ENCODE measurements at places on chromosomes 4 and X.

DNA sequence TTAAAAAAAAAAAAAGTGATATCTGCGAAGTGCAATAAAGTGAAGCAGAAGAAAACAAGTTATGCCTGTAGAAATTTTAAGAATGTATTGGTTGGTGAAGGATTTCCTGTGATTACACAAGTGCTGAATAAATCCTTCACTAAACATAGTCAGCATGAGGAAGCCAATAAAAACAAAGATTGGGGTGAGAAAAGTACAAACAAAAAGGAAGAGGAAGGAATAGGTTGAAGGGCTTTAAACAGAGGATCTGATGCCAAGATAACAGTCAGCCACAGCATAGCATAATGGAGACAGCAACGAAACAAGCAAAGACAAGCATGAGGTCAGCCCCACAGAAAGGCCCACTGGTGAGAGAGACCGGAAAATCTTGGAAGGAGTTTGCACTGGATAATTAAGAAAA lies 372.2 kb downstream of the ADAM29 start:
- DNase-seq, result no peak

DNA sequence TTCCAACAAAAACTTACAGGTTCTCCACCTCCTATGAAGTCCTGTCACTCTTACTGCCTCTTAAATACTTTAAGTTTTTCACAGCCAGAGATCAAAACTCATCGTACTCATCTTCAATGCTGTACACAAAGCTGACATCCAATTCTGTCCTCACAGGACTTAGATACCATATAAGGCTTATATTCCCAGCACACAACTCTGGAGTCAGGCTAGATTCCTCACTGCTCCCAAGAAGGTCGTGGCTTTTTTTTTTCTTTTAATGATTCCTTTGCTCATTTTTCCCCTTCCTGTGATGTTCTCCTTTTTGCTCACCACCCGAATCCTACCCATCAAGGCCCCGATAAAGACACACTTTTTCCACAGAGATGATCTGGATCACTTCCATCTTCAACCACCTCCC lies 914 bp downstream of the TRAPPC2 start:
- DNase-seq, result no peak

- peak; percentile 23 for DNase-seq
Measured at GRCh38 chr4:103098756-103099440, 736 bp downstream of the BDH2 start.

DNA sequence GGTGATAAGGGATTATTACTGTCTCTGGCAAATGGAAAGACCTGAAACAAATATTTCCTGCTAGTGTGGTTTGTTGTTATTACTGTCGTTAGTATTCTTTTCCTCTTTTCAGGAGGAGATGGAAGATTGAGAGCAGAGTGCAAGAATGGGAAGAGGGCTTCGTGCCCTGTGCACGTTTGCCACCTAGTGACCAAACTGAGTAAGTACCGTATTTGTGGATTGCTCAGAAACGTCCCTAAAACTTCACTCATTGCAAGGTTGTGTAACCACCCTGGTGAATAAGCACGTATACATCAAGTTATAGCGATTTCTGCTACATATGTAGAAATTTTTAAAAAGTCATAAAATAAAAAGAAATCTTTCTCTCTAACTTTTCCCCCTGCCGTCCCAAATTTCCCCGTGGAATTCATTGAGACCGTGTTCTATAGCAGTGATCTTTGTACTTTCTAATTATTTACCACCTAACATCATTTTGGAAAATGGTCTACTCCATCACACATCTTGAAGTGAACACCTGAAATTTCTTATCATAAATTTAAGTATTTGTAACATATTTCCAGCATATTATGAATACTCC lies 24.3 kb downstream of the LINC00632 start:
- DNase-seq, result peak; percentile 70

DNA sequence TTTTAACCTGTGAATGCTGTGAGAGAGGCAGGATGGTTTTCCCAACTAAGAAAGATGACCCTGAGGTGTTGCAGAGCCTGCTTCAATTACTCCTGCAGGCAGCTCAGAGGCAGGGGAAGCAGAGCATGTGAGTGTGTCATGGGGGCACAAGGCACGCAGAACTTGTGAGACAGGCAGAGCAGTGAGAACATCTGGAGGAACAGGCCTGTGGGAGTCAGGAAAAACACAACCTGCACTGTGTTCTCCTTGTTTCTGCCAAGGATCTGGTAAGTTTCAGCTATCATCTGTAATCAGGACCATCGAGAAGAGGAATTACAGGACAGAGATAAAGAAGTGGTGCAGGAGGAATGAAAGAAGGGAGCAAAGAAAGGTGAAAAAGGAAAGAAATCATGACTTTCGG lies 741.8 kb upstream of the INTU start:
- DNase-seq, result no peak

GRCh38 chrX:25016938-25017598 lies 1.3 kb upstream of the ARX start:
- no peak for DNase-seq

DNA sequence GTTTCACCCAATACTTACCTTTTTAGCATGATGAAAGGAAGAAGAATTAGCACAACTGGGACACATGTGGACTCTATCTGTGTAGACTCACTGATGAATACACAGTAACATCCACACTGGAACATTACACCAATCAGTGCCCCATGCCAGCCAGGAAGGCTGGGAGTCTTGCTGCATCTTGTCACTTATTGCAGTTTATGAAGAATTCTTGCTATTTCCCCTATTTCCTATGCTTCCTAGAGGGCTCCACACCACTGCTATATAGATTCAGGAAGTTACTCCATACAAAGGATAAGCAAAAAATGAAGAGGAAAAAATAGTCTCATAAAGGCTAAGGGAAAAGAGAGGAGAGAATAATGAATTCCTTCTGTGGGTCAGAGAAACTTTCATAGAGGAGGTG lies 201.0 kb downstream of the CAMK2D start:
- no peak for DNase-seq

DNA sequence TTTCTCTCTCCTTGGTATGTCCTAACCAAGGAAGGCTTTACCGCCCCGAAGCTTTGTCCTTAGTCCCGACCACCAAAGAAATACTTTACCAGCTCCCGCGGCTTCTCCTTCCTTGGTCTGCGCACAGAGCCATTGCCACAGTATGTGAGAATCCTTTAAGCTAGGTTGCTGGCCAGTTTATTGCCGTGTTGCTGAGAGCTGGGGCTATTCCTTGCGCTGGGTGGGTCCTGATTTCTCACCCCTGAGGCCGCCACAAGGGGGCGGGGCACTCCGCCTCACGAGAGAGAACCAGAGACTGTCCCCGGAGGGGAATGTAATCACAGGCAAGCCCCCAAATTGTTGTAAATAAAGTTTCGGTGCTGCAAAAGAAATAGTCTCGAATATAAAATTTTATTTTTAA lies 331.0 kb upstream of the PCDH10 start:
- no peak for DNase-seq

- DNase-seq, result no peak
Measured at GRCh38 chrX:149079805-149080406, 425.2 kb downstream of the IDS start.

DNA sequence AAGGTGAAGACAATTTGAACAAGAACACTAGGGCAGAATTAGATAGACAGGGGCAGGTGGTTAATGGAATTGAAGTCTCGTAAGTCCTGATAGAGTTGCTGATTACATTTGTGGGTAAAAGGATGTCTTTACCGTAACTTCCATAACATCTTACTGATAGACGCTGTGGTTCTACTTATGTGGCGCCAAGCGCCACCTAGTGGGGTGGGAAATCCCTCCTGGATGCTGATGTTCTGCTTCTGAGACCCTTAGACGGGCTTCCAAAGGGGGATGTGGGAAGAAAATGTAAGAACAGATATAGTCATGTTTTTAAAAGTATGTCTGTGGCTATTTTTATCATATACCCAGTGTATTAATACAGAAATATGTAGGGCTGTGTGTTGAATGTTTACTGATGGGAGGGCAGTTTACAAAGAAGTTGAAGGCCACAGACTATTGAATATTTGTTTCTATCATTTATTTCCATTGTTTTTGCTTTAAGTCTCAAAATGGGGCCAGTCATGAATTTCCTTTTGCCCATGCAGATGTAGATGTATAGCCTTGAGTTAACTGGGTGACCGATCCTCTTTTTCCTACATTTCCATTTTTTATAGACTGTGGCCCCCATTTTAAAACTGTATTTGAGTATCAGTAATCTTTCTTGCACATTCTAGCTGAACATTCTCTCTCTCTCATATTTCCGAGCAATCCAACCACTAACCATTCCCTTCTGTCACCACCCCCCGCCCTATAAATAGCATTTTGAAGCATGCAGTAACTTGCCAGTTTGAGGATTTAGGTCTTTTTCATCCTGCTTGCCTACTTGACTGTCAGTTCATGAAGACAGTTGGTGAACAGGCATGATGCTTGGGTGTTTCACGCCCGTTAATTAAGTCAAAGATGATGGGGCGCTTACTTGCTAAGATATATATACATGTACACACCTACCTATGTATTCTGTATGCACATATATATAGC lies 12.1 kb upstream of the TLR8 start:
- peak; percentile 61 for DNase-seq

DNA sequence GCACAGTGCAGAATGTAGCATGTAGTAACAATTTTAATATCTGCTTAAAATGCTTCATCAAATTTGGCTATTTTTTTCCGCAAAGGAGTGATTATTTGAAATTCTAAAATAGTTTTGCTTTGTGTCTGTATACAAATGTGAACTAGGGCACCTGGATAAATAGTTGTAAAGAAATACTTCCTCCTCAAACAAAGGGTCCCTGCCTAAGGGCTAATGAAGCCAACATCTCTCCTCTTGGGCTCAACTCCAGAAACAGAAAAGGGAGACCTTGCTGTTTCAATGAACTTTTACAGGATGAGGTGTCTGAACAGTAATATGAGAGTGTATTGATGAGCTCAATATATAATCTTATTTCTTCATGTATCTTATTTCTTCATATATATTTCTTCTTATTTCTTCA lies 30.8 kb upstream of the SCOC start:
- DNase-seq, result no peak

- DNase-seq, result no peak
Measured at GRCh38 chrX:82589410-82589809, 918.7 kb upstream of the POU3F4 start.

- no peak for DNase-seq
Measured at GRCh38 chr4:106287353-106287969, 28.5 kb downstream of the TBCK start.

GRCh38 chr4:67122029-67122428 lies 423.3 kb downstream of the CENPC start:
- DNase-seq, result no peak

DNA sequence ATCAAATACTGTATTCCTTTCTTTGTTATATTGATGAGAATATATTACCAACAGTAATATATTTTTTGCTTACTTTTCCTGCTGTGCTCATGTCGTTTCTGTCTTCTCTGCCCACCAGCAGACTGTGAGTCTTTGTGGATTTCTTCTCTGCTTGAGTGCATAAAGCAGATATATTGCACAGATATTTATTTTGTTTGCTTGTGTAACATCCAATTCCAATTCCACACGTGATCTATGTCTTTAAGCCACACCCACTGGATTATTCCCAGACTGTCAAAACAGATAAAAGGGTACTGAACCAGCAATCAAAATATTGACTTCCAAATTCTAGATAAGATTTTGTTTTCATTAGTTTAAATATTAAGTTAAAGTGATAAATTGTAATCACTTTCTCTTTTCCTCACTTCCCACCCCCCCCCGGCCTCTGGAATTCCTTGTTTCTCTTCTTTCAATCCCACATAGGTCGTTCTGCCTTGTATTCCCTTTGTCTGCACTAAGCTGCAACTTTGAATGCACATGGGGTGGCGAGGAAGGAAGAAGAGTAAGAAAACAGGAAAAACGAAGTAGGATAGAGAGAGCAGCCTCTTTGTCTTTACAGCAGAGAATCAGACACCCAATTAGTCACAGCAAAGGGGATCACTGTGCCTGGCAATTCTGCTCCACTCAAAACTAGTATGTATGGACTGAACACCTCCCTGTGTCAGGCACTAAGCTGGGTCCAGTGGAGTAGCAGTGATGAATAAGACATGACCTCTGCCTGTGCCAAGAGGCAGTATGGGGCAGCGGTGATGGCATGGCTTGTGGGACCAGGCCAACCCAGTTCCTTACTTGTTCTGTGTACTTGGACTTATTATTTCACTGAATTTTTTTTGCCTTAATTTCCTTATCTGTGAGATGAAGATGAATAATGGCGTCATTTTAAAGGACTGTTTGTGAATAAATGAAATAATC lies at the start of gene ADH1B:
ADH1B (minus strand) TSS at position 161 of the 951 bp plus-strand sequence; CDS start at position 91, 70 bp downstream.
- no peak for DNase-seq

- DNase-seq, result no peak
Measured at GRCh38 chr4:84032372-84032771, 466.7 kb downstream of the NKX6-1 start.

- no peak for DNase-seq
Measured at GRCh38 chr4:125626946-125627345, 312.2 kb downstream of the FAT4 start.

DNA sequence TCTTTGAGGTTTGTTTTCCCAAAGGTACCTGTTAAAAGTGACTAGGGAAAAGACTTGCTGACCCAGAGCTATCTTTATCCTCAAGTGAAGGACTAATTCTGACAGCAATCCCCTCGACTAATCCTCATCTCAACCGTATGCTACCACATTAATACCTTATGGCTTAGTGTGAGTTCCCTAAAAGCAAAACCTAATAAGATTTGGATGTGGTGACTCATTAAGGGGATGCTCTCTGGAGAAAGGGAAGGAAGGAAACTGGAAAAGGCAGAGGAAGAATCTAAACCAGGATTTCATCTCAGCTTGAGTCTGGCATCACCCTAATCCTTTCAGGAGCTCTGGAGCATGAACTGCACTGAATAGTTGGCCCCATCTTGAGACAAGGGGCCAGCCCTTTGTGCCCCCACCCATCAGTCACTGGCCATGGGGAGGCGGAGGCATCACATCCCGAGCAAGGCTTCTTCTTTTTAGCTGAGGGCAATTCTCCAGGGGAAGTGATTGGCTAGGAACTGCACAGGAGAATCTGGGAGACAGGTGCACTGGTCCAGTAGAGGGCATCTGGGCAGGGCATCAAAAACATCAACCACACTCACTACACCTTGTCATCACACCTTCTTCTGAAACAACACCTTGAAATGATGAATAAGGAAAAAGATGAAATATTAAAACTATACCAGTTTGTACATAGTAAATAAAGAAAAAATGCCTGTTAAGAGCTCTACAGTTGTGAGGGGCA lies 6.9 kb upstream of the BBS7 start:
- DNase-seq, result no peak

- no peak for DNase-seq
Measured at GRCh38 chrX:45379236-45379635, 178.6 kb upstream of the DIPK2B start.

DNA sequence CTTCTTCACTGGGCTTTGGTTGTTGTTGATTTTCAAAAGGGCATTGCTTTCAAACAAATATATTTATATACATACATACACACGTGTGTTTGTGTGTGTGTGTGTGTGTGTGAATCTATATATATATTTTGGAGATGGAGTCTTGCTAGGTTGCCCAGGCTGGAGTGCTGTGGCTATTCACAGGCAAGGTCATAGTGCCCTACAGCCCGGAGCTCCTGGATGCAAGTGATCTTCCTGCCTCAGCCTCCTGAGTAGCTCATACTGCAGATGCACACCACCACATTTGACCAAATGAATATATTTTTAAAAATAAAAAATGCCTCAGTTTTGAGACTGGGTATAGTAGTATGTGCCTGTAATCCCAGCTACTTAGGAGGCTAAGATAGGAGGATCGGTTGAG lies 34.4 kb downstream of the FRAS1 start:
- DNase-seq, result no peak
